ENCODE measurements at places on chromosomes 7 and 10.

GRCh38 chr10:29522061-29522855 is 112.5 kb downstream of the SVIL start:
- no peak for DNase-seq

DNA sequence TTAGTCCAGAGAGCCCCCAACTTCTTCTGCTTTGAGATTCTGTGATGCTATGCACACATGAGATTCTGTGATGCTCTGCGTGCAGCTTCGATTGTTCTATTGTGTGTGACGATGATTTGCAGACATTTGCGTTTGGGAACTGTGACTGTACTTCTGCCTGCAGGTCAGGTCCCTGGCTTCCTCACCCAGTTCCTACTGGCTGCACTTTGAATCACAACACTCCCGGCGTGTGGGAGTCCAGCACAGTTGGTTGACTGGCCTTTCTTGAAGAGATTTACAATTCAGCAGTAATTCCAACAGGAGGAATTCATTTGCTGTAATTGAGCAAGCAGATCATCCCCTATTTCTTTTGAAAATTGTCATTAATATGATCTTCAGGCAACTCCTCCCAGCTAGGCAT is 252.2 kb upstream of the YAE1 start:
- DNase-seq, result no peak

GRCh38 chr7:67788669-67789068 is 792.0 kb downstream of the TYW1 start:
- DNase-seq, result no peak

DNA sequence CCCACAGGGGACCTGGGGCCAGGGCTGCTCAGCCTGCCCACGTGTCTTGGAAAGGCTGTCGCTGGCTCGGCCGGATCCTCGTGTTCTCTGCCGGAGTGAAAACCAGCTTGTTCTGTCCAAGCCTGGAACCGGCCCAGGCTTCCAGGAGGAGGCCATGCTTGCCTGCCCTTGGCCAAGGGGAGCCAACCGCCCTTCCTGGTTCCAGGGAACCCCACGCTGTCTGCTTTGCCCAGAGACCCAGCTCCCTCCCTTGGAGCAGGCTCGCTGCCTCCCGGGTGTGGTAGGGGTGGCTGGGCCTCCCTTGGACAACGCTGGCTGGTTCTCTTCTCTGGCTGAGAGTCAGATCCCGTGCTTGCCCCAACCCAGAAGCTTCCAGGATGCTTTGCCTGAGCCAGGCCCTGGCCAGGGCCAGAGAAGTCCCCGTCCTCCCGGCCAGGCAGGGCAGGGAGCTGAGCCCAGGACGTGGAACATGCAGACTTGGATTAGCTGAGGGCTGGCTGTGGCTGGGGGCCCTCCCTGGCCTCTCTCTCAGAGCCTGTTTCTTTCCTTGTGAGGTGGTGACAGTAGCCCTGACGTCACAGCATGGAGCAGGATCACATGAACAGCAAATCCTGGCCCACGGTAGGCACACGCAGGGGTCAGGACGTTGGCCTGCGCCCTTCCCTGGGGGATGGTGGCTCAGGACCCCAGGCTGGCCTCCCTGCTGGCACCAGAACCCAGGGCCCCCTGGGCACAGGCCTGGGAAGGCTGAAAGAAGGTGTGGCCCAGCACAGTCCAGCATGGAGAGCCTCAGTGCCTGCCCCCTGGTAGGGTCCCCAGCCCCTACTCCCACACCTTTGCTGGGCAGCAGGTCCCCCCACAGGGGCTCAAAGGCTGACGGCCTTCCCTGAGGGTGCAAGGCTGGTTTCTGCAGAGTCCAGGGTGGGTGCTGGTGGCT is 67.5 kb downstream of the PWWP2B start:
- no peak for DNase-seq

GRCh38 chr10:124630551-124630950 is 113.6 kb downstream of the FAM53B start:
- DNase-seq, result no peak

- no peak for DNase-seq
These were observed 40.0 kb upstream of the KMT2E start for GRCh38 chr7:104973909-104974415.

DNA sequence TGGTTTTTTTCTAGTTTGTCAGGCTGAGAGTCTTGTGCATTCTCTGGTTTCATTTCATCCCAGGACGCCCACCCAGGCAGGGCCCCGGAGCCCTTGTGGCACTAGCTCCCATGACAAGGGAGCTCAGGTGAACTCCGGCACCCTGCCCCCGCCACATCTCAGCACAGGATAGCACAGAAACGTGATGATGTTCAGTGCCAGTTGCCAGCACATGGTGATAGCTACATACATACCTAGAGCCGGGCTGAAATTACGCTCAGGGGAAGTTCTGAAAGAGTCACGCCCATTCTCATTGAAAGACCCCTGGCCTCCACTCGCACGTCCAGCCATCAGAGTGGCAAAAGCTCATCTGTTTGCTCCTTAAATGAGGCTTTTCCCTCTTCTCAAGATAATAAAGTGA is 273.7 kb downstream of the PTPRN2 start:
- no peak for DNase-seq

- no peak for DNase-seq
These were observed 3.6 kb downstream of the ZSCAN21 start for GRCh38 chr7:100053215-100053614.

DNA sequence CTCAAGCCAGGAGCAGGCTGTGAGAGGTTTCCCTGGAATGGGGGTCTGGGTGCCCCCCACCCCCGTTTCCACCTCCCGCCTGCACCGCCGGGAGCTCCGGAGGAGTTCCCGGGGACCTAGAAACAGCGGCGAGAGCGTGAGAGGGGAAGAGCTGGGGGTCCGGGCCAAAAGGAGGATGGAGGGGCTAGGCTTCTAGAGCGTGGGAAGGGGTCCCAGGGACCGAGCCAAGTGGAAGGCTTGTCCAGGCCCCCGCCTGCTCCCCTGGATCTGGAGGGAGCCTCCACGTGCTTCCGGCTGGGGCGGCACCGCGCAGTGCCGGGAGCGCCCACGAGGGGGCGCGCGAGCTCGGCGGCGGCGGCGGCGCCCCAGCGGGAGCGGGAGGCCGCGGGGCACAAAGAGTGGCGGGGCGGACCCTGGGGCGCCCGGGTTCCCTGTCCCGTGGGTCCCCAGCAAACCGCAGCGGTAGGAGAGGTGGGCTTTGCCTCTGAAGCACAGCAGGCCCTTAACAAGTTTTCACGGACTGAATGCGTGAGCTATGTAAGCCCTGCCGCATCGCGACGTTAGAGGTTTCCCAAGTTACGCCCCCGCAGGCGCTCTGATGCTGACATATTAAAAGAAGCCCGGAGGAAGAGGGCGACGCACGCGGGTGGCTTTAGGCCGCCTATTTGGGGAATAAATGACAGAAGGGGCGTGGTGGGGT is 104.4 kb upstream of the LRRC4 start:
- peak; percentile 50 for DNase-seq

DNA sequence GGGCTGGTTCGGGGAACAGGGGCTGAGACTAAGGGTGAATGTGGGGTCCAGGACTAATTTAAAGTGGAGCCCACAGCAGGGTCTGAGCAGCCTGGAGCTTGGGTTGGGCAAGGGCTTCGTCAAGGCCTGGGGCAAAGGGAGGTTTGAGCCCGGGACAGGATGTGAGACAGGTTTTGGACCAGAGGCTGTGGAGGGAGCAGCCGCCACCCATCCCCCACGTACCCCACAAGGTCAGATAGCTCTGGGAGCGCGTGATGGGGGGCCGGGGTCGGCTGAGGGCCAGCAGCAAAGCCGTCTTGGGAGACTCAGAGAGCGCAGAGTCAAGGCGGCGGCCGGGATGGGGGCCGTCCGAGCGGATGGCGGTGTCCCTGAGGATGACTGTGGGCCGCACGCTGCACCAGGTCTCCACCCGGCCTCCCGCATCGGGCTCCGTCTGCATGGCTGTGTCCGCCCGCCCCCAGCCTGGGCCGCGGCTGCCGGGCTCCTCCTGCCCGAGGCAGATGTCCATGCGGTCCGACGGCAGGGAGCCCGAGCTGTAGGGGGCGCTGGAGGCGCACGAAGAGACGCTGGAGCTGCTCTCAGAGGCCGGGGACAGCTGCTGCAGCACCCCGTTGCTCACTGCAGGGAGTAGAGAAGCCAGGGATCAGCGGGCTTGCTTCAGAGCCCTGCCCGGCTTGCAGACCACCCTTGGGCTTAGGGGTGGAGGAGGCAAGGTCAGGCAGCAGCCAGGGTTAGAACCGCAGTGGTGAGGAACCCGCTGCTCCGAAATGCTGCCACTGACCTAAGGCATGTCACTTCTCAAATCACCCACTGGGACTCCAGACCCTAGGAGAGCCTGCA is 12.1 kb downstream of the PDZD7 start:
- peak; percentile 49 for DNase-seq

- DNase-seq, result no peak
These were observed 20.6 kb downstream of the DNAJB6 start for GRCh38 chr7:157357129-157358040.

DNA sequence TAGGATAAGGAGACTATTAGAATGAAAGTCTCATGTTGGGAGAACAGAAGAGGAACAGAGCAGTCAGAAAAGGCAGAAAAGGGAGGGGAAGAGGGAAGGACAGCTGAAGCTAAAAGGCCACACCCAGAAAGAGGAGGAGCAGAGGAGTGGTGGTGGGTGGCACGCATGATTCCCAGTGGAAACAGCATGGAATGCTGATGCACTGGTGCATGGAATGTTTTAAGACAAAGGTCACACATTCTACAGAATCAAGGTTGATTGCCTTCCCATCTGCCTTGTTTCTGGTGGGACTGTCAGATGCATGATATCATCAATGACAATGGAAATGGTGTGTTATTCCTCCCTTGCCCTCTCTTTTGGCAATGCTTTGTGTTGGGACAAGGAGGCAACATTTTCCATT is 285.4 kb upstream of the MKI67 start:
- no peak for DNase-seq

DNA sequence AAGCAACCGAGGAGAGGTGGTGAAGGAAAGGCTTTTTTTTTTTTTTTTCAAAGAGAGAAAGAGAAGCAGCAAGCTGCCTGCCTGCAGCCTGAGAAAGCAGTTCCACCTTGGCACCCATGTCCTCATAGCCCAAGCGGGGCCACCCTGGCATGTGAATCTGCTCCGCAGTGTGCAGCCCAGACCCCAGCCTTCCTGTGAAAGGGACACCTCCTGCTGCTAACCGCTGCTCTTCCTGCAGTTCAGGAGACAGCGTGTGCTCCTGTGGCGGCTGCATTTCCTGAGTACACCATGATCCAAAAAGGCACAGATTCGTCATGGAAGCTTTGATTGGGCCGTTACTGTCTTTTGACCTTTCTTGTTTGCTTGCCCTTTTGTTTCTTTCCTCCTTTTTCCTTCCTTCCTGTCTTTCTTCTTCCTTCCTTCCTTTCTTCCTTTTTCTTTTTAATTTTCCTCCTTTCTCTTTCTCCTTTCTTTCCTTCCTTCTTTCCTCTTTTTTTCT is 38.1 kb downstream of the IKZF1 start:
- DNase-seq, result no peak

DNA sequence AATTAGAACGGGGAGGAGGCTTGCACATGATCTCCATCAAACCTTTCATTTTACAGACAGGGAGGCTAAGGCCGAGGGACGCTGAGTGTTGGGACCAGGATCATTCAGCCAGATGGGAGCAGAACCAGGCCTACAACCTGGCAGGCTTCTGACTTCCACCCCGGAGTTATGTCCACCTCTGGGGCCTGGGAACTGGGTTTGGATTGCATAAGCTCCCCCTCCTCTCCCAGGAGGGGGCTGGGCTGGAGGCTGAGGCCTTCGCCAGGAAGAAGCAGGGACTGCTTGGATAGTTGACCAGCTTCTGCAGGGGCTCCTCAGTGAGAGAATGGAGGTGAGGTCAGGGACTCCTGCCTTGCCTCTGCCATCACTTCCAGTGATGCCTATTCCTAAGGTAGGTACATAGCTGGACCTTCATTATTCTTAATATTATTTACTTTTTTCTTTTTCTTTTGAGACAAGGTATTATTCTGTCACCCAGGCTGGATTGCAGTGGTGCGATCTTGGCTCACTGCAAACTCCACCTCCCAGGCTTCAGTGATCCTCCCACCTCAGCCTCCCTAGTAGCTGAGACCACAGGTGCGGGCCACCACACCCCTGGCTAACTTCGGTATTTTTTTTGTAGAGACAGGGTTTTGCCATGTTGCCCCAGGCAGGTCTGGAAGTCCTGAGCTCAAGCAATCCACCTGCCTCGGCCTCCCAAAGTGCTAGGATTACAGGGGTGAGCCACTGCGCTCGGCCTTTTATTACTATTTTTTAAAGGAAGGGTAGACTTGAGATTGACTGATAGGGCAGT is 1.3 kb downstream of the SNX10 start:
- no peak for DNase-seq

Data from activated T-helper 1 cell treated with anti-CD3 and anti-CD28 coated beads, Interleukin-2, amount 50 U/mL, for 16 hours (primary cell).